ENCODE measurements at places on chromosomes 1 and 21.

GRCh38 chr1:39575191-39576015, 1.2 kb downstream of the PABPC4 start:
- DNase-seq, result peak; percentile 32

- DNase-seq, result no peak
Measured at GRCh38 chr1:93673163-93673829, 8.3 kb downstream of the BCAR3 start.

DNA sequence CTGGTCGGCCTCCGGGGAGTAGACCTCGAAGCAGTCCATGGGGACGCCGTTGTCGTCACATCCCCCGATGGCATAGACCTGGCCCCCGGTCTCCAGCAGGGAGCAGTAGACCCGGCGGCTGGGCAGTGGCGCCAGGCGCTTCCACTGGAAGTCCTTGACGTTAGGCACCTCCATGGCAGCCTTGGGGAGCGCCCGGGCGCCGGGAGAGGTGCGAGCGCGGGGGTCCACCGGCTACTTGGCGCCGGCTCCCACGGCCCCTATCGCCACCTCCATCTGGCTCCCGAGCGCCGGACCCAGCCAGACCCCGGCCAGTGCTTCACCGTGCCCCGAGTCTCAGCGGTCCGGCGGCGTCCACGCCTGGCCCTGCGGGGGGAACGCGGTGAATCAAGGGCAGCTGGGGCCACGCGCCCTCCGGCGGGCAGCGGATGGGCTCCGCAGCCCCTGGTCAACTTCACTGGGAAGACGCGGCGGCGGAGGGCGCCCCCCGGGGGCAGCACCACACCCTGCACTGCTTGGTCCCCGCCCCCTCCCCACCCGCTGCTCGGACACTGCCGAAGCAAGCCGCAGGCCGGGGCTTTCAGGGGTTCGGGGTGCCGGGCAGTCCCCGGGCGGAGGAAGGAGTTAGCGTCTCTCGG, 13.2 kb downstream of the KLHDC8A start:
- no peak for DNase-seq

DNA sequence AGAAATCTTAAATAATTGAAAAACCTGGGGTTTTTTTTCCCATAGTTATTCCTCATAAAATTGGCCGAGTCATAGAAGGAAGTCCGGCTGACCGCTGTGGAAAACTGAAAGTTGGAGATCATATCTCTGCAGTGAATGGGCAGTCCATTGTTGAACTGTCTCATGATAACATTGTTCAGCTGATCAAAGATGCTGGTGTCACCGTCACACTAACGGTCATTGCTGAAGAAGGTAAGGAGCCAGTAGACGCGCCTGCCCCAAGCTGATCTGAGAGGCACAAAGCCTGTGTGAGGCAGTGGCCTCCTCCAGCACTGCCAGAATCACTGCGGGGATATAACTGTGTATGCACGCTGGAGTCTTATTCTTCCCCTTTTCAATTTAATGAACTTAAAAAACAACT, 100.3 kb downstream of the PHTF1 start:
- no peak for DNase-seq

- no peak for DNase-seq
Measured at GRCh38 chr1:224432146-224432545, 2.5 kb downstream of the WDR26 start.

- DNase-seq, result no peak
Measured at GRCh38 chr1:172273647-172274396, 146.7 kb upstream of the C1orf105 start.
